ENCODE measurements at places on chromosomes 4 and X.
A peak's percentile ranks its signal among the peaks of the same experiment; 100 is the strongest.

DNA sequence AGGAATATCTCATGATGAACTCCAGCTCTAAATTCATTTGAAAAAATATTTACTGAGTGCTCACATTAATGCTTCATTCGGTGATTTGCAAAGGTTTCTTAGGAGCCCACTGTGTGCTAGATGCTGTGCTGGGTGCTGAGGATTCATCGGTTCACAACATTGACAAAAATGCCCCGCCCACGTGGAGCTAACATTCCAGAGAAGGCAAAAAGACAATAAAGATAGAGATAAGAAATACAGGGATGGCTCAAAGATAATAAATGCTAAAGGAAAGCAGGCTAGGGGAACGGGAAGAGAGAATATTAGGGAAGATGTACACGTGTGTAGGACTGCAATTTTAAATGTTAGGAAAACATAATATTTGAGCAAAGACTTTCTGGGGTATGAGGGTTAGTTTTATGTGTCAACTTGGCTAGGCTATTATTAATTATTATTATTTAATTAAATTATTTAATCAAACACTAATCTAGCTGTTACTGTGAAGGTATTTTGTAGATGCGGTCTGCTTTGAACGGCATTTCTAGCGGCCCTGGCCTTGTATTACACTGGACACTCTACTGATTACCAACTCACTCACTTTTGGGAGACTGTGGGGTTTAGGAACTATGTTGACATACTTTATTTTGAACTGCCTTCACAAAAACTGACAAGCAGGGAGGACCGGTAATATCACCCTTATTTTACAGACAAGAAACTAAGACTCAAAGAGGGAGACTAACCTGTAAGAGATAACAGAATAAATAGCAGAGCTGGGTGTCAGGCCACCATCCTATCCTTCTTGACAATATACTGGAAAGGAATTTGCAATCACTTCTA, 61.9 kb upstream of the IRF2 start:
- no peak for DNase-seq

- peak; percentile 75 for DNase-seq
These were observed at the start of gene TEC for GRCh38 chr4:48268956-48269860. Gene TEC (minus strand): TSS chr4:48269838. CDS start chr4:48228614, 41,224 bp downstream.

DNA sequence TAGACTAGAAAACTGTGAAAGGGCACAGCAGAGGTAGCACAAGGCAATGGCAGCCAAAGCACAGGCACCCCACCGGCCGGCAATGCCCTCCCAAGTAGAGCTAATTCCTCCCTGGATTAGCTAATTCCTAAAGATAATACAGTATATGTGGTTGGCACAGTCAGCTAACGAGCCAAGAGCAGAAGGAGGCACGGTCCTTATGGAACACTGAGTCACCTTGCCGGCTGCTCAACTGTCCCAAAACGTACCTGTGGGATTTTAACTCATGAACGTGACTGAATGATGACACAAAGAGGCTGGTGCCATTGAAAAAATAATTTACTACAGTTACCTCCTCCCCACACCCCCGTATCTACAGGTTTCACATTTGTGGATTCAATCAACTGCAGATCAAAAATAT, 9.1 kb upstream of the FGFBP1 start:
- DNase-seq, result no peak

GRCh38 chr4:169024762-169025161, 14.7 kb upstream of the CBR4 start:
- no peak for DNase-seq

DNA sequence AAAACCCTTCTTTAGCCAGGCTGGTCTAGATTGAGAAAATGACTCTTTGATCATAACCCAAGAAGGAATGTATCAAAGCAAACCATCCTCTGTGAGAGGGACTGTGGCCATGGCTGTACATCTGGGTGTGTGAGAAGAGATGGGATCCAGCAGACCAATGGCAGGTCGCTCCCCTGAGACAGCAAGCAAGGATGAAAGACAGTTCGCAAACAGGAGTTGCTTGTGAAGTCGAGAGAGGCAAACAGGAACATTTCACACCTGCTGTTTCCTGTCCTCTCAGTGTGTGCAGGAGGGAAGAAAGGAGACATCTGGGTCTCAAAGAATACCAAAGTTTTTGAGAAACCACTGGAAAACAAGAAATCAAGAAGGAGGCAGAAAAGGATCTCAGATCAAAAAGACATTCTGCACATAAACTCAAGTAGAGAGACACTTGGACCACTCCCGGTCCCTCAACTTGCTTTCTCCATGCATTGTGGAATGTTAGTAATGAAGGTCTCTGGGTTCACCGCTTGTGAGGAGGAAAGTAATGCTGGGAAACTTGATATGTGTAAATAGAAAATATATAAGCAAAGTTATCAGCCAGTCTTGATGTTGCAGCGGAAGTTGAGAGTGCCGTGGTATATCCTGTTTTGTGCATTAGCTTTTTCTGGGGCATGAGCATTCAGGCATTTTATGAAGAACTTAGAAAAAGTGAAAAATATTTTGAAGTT, 327.5 kb downstream of the BMPR1B start:
- DNase-seq, result no peak

GRCh38 chr4:168893205-168893604, 116.8 kb downstream of the CBR4 start:
- no peak for DNase-seq

DNA sequence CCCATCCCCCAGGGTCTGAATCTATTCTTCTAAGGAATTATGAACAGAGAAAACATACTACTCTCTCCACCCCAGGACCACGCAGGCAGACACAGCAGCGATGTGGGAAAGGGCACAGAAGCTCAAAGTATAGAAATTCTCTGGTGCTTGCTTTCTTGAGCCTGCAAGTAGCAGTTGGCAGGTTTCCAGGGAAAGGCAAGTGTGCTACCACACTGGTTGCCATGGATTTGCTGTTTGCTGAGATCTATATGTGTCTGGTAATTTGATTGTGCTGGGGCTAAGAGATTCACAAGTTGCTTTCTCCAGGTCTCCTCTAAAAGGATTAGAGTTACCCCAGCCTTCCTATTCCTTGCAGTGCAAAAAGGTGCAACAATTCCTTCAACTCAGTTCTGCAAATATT, 83.1 kb downstream of the GUCY2F start:
- DNase-seq, result no peak

GRCh38 chrX:125577479-125577878, 257.8 kb downstream of the TEX13C start:
- no peak for DNase-seq

GRCh38 chrX:11081511-11081910, 29.6 kb upstream of the HCCS start:
- DNase-seq, result no peak

DNA sequence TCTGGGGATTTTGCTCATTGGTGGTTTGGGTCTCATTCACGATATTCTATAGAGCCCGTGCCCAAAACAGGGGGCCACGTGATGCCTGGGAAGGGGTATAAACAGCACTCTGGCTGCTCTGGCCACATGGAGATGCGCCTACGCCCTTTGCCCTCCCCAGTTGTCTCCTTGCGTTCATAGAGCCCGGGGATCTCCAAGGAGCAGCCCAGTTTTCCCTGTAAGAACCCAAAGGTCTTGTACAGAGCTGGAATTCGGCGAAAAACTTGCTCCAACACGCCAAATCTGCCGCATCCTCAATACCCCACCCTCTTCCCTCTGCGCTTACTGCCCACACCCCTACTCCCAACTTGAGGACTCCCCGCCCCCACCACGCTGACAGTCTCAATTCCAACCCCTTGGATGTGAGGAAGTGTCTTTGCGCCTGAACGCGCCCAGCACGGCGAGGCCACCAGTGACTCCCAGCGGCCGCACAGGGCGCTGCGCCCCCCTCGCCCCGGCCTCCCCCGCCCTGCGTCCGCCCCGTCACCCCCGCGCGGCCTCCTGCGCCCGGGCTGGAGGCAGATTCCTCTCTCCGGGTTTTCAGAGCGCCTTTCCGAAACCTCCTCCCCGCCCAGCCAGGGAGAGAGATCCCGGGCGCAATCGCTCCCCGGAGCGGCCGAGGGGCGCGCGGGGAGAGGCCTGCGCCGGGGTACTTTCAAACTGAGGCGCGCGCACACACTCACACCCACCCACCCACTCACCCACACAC, at the start of gene NHS:
TSS of gene NHS (plus strand) at position 582 of the 748 bp plus-strand sequence. CDS start 558 bp downstream, outside the sequence.
- DNase-seq, result peak; percentile 82

DNA sequence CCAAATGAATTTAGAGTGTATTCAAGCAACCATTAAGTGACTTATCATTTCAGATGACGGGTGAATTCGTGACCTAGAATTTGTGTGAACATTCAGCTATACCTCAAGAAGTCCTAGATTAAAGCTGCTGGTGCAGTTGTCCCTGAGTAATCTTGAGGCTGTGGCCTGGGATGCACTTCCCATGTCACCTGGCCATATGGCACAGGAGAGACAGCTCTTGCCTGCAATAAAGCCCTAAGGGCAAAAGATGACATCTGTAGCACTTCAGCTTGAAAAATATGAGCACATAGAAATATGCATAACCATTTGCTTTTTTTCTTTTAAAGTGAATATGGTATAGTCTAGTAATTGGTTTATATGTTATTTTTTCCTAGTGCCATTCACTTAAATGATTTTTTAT, 125.8 kb downstream of the FHDC1 start:
- no peak for DNase-seq

DNA sequence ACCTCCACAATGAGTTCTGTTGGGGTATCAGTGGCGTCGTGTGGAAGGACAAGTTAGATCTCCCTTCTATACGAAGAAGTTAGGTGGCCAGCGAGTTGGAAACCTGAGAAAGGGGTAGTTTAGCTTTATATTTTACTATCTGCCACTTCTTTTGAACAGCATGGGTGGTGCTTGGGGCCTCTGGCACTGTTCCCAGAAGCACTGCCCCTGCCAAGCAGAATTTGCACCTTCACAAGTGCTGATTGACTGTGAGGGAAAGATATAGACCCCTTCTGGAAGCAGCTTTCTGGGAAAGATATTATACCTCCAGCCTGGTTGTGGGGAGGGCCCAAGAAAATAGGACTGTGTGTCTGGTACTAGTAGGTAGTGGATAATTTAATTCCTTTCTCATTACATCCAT, 246.9 kb downstream of the FBXO8 start:
- no peak for DNase-seq

DNA sequence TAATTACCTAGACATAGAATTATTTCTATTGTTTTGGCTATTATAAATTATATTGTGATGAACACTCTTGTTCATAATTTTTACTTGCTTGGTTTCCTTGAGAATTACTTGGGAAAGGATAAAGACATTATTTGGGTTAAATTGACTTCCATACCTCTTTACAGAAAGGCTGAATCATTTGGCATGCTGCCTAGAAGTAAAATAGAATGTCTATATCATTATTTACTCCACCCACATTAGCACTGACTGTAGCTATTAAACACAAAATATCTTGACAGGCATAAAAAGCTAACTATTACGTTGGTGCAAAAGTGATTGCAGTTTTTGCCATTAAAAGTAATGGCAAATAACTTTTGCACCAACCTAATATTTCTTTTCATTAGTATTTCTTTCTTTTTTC, 29.7 kb upstream of the ADH6 start:
- no peak for DNase-seq

GRCh38 chr4:156391325-156391653, 437.6 kb upstream of the CTSO start:
- no peak for DNase-seq

DNA sequence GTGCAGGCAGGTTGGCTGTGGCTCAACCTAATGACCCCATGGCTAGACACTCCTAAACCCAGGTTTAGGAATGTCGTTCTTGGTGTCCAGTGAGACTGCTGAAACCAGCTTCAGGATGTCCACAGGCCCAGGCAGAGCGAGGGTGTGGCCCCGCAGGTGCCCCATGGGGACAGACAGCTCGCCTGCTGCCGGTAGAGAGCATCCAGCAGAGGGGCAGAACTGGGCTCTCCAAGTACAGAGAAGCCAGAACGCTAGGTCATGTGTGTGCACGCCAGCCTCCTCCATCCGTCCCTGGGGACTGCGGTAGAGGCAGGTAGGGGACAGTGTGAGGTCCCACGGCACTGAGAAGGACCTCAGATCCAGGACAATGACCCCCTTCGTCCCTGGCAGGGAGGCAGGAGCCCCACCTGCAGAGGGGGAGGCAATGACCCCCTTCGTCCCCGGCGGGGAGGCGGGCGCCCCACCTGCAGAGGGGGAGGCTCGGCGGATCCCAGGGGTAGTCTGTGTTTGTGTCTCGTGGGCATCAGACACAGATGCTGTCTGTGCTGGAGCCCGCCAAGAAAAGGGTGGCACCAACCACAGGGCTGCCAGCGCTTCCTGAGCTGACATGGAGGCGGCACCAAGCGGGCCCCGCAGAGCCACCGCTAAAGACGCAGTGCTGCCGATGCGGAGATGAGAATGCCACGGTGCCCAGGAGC, 118.4 kb downstream of the FAM53A start:
- DNase-seq, result no peak

DNA sequence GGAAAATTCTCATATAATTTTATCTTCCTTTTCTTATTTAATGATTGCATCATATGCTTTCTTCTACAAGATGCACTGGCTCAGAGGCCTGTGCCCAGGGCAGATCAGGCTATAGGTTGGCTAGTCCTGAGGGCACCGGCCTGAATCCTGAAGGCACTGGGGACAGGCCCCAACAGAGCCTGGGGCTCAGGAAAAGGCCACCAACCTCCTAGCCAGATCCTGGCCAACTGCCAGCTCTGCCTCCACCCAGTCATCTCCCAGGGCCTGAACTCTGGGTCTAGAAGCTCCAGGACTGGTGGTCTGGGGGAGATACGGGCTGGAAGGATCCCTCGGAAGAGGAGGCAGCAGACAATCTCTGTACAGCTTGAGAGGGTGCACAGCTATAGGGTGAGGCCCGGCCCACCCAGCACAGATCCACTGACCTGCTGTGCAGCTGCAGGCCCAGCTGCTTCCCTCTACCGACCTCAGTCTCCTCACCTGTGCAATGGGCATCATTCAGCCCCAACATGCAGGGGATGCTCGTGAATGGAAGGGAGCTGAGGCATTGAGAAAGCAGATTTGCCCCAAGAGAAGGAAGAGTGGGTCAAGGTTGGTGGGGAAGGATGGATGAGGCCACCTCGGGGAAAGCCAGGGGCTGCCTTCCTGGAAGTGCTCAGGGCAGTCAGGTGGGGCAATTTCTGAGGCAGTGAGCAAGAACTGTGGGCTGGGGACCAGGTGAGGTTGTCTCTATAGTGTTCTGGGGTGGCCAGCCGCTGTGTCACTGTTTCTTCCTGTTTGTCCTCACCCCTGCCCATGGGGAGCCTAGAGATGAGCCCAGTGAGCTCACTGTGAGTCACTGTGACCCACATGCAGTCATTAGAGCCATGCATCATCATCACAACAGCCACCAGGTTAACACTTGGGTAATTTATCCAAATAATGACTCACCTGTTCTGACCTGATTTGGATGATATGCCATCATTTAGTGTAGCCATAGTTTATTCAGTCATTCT, 22.4 kb upstream of the XAGE2 start:
- DNase-seq, result no peak

- DNase-seq, result peak; percentile 75
These were observed 54.9 kb downstream of the STOX2 start for GRCh38 chr4:183960046-183960420.

GRCh38 chr4:14856062-14856933, 146.0 kb upstream of the CPEB2 start:
- DNase-seq, result peak; percentile 62

GRCh38 chr4:76696109-76696508, 201.8 kb downstream of the SOWAHB start:
- DNase-seq, result no peak

- DNase-seq, result no peak
These were observed 87.1 kb downstream of the HDX start for GRCh38 chrX:84415140-84415539.

GRCh38 chr4:80309294-80310004, 26.1 kb upstream of the CFAP299 start:
- DNase-seq, result no peak

Data from sciatic nerve (tissue), 2 donors.